ENCODE measurements at places on chromosomes 1 and 21. TPM values are rescaled to one million over a fixed set of nuclear protein-coding genes. Genes with fewer than 3 reads are reported as not detected.

DNA sequence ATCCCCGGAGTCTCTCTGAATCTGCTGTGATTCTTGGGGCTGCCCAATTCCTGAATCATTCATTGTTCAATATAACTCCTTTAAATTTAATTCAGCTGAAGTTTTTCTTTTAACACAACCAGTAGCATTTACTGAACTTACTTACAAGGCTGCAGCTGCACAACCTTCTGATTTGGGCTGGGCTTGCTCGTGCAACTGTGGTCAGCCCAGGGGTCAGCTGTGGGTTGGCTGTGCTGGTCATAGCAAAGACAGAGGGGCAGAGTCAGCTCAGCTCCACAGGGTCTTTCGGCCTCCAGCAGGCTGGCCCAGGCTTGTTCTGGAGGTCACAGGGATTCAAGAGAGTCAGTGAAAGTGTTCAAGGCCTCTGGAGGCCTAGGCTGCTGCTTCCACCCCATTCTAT is 186.1 kb downstream of the MATN1 start:
- no peaks in the 10 kb centered on the region for H3K27me3 ChIP-seq
- no peaks in the 10 kb centered on the region for H3K36me3 ChIP-seq
- DNase-seq, result no peak

GRCh38 chr1:119286587-119287181 is 81.9 kb upstream of the HAO2 start:
- DNase-seq, result no peak
- no peaks in the 10 kb centered on the region for H3K27me3 ChIP-seq
- H3K4me3 ChIP-seq, result no peak overlapping the region

DNA sequence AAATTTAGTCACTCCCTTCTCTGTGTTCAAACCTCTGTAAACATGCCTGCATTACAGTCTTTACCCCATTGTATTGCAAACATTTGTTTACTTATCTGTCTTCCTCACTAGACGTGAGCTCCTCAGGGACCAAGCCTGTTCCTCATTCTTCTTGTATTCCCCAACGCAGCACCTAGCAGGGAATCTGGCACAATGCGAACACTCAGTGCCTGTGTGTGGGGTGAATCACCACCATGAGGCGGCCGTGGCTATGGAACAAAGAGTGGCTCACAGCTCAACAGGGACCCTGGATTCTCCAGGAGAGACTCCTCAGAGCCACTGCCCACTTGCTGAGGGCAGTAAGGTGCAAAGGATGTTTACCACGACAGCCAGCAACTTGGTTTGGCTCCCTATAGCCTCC is 95.9 kb downstream of the DDX20 start:
- H3K4me3 ChIP-seq, result no peak overlapping the region
- H3K27ac ChIP-seq, result no peak overlapping the region
- no peaks in the 10 kb centered on the region for H3K4me1 ChIP-seq
- no peaks in the 10 kb centered on the region for H3K36me3 ChIP-seq
- peaks cover 6% of the 10 kb centered on the region for H3K27me3 ChIP-seq

DNA sequence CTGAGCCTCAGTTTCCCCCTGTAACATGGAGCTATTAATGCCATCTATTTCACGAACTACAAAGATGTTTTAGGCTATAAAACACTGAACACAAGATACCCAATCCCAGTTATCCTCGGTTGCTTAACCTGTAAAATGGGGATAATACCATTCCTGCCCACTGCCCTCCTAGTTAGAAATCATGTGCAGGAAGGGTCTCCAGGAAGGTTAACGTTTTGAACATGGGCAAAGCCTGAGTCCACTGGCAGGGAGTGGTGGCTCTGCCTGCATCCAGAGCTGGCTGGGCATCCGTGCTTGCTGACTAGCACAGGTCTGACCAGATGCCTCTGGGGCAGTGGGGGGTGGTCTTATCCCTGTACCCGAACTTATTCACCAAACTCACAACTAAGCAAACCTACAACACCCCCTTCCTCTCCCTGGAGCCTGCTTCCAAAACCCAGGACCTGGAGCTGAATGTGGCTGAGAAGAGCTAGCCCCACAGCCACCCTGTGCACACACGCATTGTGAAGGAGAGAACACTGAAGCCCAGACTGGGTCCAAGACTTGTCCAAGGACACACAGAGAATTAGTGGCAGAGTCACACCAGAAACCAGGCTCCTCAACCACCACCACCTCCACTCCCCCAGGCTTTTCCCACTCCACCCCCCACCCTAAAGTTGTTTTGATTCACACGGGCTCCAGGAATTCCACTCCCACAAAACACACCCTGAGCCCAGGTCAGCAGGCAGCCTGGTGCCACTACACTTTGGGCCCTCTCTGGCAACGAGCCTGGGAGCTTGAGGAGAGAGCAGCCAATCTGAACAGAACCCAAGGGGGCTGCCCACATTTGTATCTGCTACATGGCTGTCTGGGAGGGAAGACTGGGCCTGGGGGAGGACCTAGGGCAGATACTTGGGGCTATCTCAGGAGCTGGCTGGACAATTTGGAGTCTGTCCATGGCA is 1.6 kb downstream of the E2F2 start:
- DNase-seq, result no peak
- no peaks in the 10 kb centered on the region for H3K36me3 ChIP-seq
- H3K27me3 ChIP-seq, result no peaks in the 10 kb centered on the region
- no peak overlapping the region for H3K27ac ChIP-seq
- peaks cover 18% of the 10 kb centered on the region for H3K4me1 ChIP-seq

The AGTRAP gene
- total RNA-seq, result 56.5 TPM

The COA6 gene
- total RNA-seq, result 20.3 TPM
